ENCODE measurements at places on chromosomes 2 and 18.

- DNase-seq: no peak
These were observed 199.1 kb upstream of the CHAC2 start for GRCh38 chr2:53568469-53568868.

DNA sequence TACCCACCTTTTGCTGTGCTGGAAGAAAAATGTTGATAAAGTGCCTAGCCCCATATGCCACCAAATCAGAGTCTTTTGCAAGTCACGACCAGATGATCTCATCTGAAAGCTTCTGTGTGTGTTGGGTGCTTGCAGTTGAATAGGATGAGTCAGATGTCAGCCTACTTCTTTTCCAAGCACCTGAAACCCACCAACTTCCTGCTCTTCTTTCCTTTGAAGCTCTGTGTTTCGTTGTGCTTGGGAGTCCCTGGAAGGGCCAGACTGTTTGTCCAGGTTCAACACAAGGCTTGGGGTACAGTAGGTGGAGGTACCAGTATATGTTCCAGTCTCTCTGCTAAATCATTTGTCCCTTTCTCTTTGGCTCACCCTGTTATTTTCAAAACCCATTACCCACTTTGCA lies 36.8 kb upstream of the LCLAT1 start:
- DNase-seq: no peak

- no peak for DNase-seq
These were observed 79.1 kb upstream of the MGAT4A start for GRCh38 chr2:98809878-98810587.

DNA sequence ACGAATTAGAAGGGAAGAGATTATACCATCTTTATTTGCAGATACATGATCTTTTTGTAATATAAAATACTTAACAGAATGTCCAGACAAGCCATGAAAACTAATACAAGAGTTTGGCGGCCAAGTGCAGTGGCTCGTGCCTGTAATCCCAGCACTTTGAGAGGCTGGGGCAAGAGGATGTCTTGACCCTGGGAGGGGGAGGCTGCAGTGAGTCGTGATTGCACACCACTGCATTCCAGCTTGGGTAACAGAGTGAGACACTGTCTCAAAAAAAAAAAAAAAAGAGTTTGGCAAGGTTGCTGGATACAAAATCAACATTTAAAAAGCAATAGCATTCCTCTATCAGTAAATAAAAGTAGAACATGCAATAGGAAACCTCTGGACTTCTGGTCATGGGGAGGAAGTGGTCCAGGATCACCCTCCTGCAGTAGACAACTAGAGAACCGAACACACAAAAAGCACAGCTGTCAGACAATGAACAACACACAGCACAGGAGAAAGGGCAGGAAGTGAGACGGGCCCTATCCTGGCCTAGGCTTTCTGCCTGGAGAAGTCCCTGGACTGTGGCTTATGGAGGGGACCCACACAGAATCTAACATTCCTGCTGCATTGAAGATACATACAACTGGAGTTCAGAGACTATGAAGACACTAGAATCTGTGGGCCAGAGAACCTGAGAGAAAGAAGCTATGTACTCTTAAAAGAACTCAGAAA lies 118.9 kb upstream of the ARL4C start:
- no peak for DNase-seq

DNA sequence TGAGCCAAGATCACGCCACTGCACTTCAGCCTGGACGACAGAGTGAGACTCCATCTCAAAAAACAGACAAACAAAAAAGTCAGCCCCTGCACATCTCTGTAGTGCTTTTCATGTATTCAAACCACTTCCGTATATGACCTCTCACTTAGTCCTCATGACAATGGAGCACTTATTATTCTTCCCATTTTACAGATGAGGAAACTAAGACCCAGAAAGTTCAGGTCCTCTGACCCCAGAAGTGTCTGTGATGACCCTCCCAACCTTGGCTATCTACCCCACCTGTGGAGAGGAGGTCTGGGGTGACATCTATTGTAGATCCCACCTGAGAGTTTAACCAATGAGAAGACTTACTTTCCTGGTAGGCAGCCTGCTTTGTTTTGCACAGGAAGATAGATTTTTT lies 21.6 kb upstream of the MAPRE3 start:
- no peak for DNase-seq

DNA sequence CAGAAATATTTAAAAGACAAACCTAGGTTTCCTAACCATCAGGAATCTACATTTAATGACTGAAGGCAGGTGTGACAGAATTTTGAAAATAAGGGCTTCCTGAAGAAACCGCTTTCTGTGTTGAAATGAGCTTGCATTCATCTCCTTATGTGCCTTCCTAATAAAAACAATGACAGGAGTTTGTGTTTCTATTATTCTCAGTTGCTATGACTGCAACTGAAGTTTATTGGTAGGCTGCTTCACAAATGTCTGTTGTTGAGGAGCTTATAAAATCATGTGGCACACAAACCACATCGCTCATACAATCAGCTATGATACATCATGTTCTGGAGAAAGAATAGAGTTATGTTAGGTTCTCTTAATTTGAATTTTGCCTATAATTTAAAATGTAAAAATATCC lies 362.7 kb upstream of the SLC8A1 start:
- DNase-seq: no peak

DNA sequence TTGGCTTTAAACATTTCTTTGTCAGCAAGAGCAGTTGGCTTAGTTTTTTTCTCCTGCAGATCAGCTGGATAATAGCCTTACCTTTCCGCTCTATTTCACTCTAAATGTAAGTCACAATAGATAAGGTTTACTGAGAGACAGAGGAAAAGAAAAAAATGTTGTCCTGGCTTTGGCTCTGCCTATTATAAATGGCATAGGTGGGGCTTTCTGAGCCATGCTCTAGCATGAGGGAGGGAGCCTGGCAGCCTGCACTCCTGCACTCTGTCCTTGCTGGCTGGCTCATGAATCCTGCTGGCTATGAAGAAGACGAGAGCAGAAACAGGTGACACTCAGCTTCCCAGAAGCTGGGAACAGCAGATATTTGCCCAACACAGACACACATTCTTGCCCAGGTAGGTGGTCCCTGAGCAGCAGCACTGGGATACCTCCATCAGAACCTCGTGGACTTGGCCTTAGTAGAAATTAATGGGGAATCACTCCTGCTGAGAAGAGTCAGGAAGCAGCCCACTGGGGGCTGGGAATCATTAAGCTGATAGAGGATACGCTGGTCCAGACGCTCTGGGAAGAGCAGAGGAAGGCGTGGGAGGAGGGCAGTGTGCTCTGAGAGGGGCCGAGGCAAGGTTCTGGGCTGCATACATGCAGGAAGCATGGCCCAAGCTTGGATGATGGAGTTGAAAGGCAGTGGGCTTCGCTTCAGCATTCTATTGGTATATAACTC lies 514.4 kb upstream of the HS6ST1 start:
- no peak for DNase-seq

- DNase-seq: no peak
These were observed 35.4 kb upstream of the PGAP1 start for GRCh38 chr2:196961889-196962288.

DNA sequence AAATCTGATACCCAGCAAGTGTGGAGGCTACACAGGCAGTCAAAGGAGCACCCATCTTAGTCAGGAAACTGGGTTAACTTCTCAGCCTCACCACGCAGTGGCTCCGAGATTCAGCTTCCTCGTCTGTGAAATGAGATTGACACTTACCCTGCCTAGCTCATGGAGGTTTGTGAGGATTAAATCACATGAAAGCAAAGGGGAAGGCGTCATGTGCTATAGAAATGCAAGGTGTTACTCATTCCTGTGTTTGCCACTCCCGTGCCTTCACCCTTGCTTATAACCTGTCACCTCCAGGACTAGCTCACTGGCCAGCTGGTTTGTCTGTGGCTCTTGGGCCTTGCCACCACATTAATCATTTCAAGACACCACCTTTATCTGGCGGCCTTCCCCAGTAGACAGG lies 118.9 kb upstream of the FOSL2 start:
- peak; percentile 54 for DNase-seq

DNA sequence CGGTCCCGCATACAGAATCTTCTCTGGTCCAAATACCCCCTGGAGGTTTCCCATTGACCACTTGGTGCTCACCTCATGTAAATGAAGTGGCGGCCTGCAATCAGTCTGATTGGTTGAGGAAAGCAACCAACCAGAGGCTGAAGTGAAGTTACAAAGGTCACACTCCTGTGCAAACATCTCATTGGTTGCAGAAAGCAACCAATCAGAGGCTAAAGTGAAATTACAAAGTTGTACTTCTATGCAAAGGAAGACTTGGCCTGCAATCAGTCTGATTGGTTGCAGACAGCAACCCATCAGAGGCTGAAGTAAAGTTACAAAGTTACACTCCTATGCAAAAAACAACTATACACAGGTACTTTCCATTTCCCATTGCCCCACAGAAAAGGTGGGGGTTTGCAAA lies 2.5 kb upstream of the SP100 start:
- no peak for DNase-seq

DNA sequence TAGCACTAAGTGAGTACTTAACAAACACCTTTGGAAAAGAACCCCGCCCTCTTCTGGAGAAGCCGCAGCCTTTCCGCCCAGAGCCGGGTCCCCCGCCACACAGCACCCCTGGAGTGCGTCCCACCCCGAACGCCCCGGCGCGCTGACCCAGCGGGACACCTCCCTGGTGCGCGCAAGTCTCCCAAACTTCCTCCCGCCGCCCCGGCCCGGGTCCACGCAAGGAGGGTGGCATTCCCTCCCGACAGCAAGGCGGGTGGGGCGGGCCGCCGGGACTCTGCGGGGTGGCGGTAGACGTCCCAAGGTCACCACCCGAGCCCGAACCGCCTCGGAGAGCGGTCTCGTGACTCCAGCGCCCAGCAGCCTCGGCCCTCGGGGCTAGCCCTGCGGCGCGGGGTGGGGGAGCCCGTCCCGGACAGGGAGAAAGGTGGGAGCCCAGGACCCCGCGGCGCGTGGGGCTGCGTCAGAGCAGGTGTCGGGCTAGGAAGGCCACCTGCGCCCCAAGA lies 598 bp downstream of the CCDC93 start:
- peak; percentile 35 for DNase-seq

- no peak for DNase-seq
These were observed 26.5 kb downstream of the WDR35 start for GRCh38 chr2:19963386-19963785.

- DNase-seq: peak; percentile 36
These were observed at the start of gene EFHD1 for GRCh38 chr2:232633413-232634205. TSS of gene EFHD1 (plus strand) at chr2:232633604. CDS start at chr2:232633705, 101 bp downstream.

DNA sequence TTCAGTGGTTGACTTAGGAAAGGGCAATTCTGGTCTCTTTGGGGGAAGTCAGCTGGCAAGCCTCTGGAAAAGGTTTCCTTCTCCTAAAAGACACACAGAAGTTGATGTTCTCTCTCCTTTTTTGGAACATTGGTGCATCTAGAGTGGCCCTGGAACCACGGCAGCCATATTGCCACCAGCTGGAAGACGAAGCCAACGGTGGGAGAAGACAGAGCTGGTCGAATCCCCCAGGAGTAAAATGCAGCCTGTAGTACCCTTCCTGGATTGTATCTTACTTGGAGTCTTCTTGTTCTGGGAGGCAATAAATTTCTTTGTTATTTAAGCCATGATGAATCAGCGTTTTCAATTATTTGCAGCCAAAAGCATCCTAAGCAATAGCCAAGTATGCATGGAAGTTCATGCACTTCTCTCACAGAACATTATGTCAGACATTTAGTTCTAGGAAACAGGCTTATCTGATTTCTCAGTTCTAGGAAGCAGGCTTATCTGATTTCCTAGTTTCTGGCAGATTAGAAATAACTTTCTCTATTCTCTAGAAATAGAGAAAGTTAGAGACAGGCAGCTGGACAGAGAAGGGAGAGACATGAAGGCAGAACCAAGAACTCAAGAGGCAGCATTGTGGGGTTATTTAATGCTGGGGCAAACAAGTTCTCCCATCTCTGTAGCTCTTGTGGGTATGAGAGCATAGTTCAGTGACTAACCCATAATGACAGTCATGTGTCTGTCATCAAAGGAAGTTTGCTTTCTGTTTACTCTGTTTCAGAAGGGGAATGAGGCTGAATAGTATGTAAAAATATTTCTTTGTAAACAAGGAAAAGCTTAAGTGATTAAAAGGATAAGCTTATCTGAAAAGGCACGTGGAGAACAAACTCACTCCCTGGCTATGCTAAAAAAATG lies 40.5 kb upstream of the NABP1 start:
- peak; percentile 84 for DNase-seq

DNA sequence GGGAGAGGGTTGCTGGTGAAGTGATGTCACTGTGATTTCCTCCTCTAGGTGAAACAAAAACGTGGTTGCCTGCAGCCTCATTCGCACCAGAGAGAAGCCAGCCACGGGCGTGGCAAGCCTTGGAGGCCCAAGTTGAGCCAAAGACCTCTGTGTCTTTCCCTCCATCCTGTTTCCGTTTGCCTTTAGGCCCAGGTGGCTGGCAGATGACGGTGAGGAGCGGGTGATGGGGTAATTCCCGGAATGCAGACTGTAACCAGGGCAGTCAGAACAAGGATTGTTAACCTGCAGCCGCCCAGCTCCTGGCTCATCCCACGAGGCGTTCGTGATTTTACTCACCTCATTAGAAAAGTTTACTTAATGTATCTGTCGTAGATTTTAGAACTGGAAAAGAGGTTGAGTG lies 14.4 kb downstream of the CTIF start:
- DNase-seq: no peak

- peak; percentile 29 for DNase-seq
These were observed 54.3 kb upstream of the CERS6 start for GRCh38 chr2:168401771-168402170.

DNA sequence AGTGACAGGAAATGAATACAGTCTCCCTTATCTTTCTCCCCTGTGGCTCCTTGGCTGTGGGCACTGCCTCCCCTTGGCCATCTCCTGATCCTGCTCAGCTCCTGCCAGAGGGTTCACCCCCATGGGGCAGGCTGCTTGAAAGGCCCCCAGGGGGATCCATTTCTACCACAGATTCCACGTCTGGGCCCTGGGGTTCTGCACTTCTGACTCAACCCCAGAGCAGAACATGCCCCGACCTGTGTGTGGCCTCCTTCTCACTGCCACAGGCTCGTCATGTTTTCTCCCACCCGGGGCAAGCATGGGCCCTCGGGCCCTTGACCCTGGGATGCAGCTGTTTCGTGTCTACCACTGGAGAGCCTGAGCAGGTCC lies 122.2 kb downstream of the ACKR3 start:
- DNase-seq: no peak

DNA sequence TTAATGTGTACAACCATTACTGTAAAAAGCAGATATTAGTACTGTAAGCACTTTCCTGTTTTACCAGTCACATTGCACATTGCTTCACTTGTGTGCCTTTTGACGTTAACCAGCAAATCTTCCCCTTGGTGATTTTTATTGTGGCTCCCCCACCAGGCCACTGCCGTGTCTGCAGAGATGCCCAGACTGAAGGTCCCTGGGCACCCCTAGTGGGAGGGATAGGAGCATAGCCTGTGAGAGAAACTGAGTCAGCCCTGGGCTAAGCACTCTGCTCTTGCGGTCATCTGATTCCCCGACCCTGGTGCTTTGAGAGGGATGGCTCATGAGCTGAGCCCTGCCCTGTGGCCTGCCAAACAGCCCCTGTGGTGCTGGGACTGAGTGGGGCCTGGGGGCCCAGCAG lies 73.4 kb downstream of the INPP4A start:
- DNase-seq: no peak

DNA sequence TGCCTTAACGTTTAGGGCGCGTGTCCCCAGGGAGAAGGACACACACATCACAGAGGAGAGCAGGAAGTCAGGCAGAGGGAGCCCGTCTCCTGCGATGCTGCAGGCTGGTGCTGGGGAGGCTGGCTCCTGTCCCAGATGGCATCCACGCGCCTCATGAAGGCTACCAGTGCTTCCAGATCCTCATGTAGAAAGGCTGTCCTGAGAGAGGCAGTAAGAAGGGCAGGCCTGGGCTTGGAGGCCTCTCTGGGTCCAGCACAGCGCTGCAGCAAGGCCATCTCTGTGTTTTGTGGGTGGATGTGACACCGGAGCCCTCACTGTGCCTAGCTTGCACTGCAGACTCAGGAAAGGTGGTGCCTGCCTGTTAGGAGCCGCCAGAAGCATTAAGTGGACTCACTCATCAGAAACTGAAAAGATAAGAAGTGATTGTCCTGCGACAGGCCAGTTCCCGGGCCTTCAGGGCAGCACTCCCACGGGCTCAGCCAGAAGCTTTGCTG lies 62.7 kb downstream of the FAM168B start:
- no peak for DNase-seq

Measured in LoVo (cell line).